Caki2 (cell line): ENCODE measurements at places on chromosomes 7 and 10. TPM values are rescaled to one million over a fixed set of nuclear protein-coding genes. Genes with fewer than 3 reads are reported as not detected.

DNA sequence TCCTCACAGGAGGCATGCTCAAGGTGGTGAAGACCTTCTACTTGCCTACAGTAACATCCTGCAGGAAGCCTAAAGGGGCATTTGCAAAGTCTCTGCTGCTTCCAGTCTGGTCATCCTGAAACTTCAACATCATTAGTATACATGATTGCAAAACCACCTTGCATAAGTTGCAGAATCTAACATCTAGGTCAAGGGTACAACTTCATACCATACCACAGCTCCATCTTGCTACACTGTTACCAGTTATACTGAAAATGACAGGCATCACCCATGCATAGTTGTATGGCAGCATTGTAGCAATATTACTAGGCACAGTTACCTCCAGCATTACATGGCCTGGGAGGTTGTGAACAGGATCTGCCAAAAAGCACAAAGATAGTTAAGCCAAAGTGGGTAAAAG lies 13.7 kb upstream of the MACROH2A2 start:
- no peak for DNase-seq

DNA sequence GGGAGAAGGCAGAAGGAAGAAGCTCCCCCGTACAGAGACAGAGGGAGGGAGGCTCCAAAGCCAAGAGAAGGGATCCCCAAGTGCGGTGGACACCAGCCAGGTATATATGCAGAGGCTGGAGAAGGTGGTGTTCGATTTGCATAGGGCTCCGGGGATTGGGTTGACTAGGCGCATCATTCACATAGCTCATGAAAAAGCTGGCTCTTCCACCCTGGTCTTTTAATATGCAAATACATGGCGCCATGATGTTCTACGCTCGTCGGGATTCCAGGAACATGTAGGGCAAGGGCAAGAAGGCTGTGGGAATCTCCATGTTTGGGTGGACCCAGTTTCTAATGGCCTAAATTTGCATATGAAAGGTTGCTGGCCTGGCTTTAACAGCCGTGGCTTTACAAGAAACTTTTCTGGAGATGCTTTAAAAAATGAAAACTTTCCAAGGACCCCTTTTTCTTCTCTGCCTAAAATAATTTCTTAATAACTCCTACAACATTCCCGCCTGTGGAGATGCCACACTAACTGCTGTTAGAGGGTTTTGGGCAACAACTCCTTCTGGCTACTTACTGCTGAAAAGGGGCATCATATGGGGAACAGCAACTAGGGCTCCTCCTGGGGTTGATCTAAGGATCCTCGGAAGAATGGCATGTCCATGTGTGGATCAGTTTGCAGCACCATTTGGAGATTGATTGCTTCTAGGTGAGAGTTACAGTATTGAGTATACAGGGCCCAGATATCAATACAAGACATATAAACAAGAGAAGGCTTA lies 28.3 kb downstream of the C1GALT1 start:
- no peak for DNase-seq

- DNase-seq: peak; percentile 8
These were observed 56.9 kb upstream of the NPY start for GRCh38 chr7:24227068-24227467.

DNA sequence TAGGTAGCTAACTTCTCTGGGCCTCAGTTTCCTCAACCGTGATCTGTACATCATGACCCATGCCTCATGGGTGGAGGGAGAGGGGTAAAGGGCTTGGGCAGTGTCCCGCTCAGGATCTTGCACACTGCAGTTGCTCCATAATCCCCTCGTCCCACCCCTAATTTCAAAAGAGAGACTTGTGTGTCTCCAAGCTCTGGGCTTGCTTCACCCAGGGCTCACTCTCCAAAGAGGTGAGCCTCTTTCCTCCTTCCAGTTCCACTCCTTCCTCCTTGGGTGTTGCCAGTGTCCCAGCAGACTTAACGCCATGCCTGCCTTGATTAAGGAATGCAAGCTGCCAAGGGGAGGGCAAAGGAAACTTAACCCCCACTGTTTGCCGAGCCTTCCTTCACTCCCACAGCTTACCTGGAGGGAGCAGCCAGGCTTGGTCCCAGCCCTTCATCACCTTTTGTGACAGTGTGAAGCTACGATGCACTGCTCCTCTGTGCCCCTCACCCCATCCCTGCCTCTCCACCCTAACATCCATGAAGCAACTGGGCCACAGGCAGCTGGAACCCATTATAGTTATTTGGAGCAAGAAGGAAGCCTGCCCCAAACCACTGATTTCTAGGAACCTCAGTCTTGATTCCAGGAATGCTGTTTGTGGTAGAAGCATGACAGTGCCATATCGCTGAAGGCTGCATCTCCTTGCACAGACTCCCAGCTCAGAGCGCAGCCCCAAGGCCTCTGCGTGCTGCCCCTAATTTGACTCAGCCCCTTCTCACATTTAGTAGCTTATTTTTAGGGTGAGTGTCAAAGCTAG lies 363.3 kb downstream of the TNS3 start:
- no peak for DNase-seq

- no peak for DNase-seq
These were observed 2.2 kb upstream of the INPP5F start for GRCh38 chr10:119723624-119724023.

DNA sequence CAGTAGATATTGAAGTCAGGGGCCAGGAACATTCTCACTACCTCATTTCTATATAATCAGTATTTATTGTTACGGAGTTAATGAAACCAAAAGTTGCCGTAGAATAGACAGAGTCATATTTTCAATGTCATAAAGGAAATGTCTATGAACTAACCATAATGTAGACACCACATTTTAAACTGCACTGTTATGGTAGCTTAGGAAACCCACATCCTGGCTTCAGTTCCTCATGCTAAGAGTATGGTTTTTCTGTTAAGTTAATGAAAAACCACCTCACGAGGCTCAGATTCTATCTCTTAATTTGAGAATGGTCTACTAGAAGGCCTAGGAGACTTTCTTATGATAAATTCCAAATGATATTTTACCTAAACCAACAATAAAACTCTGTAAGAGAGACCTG lies 166.5 kb downstream of the TMEM26 start:
- DNase-seq: no peak

DNA sequence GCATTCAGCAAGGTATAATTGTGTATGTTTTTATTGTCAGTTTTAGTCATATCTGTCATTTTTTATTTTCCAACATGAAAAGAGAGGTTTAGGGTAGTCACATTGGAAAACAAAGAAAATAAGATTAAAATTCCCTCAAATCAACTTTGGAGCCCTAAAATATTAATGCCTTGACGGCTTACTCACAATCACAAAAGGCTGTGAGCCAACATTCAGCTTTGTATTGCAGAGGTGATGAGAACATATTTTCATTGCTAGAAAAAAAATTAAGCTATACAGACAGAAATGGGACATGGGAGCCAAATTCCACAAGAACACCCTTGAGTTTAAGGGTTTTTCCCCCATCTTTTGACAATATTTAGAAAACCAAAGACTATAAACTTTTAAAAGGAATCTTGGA lies 30.2 kb downstream of the CALD1 start:
- DNase-seq: no peak

DNA sequence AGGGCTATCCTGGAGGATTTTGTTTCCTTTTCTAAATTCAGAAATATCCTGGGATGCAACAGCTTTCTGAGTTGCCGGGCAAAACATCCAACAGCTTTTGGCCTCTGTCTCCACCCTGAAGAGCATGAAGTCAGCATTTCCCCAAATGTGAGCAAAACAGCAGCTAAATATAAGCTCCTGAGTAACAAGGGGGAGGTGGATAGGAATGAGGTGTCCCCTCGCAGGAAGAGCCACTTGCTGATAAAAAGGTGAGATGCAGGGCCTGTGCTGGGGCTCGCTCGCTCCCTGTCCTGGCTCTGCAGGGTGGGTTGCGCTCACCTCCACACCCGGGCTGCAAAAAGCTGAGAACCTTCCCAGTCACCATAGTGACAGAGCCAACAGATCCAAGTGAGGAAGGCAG lies 264.3 kb downstream of the ZEB1 start:
- DNase-seq: no peak

- no peak for DNase-seq
These were observed 55.4 kb upstream of the KLF14 start for GRCh38 chr7:130789436-130789835.

- no peak for DNase-seq
These were observed 15.1 kb upstream of the ELN start for GRCh38 chr7:74012842-74013249.

GRCh38 chr10:101006593-101007098 lies 7.0 kb downstream of the LZTS2 start:
- no peak for DNase-seq

GRCh38 chr7:129502708-129503685 lies 666 bp downstream of the SMKR1 start:
- no peak for DNase-seq

GRCh38 chr10:133456041-133456951 lies 2.6 kb downstream of the SCART1 start:
- DNase-seq: no peak

GRCh38 chr7:112449353-112449752 lies 907 bp upstream of the IFRD1 start:
- peak; percentile 54 for DNase-seq

- DNase-seq: no peak
These were observed at the start of gene NACAD for GRCh38 chr7:45088821-45089340. Gene NACAD (minus strand): TSS chr7:45088969. CDS start chr7:45088894, 75 bp downstream.

- peak; percentile 47 for DNase-seq
These were observed 66.9 kb upstream of the FHIP2A start for GRCh38 chr10:114754445-114755320.

GRCh38 chr10:16663444-16663843 lies 141.8 kb upstream of the C1QL3 start:
- no peak for DNase-seq

GRCh38 chr10:5448333-5449001 lies 36.1 kb downstream of the NET1 start:
- peak; percentile 34 for DNase-seq

- no peak for DNase-seq
These were observed 149.8 kb downstream of the KLF6 start for GRCh38 chr10:3635211-3635671.

DNA sequence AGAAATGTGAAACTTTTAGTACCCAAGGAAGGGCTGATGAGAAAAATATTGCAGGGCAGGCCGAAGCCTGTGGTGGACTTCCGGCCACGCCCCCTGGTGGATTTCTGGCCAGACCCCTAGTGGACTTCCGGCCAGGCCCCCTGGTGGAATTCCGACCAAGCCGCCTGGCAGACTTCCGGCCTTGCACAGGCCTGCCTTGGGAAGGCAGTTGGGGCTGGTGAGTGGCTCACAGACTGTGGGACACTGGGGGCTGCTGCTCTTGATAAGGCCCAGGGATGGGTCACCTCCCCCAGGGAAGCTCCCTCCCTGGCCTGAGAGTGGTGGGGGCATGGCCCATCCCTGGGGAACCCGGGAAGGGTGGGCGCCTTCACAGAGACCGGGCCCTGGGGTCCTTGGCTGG lies 116.4 kb upstream of the MKI67 start:
- DNase-seq: no peak

DNA sequence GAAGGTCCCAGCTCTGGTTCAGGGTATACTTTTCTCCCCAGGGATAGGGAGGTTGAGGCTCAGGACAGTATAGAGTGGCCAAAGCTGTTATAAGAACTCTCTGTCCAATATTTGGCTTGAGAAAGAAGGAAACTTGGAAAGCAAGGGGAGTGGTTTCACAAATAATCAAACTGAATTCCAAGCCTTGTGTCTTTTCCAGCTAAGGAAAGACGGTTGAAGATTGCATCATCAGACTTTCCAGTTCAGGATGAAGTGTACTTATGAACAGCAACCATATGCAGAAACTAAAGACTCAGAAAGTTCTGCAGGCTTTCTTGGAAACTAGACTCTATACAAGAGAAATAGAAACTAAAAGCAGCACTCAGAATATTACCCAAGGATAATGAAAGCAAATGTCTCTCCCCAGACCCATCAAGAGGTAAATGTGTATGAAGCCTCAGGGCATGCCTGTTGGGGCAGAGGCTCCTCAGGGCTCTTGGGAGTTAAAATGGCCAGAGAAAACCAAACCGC lies 46.4 kb downstream of the RAMP3 start:
- no peak for DNase-seq

The ITPRID1 gene
- not detected in 2 replicates for total RNA-seq

The NAT16 gene
- total RNA-seq: not detected in 2 replicates

The CCL26 gene
- not detected in 2 replicates for total RNA-seq

The SFTPD gene
- total RNA-seq: 2.8 TPM in 1 of 2 replicates, not detected in the other
